ENCODE measurements at places on chromosomes 7 and 10.

GRCh38 chr10:79344502-79345195 is 2.6 kb upstream of the PPIF start:
- H3K4me3 ChIP-seq = no peak overlapping the region
- H3K27ac ChIP-seq = no peak overlapping the region
- peaks cover 20% of the 10 kb centered on the region for H3K4me1 ChIP-seq

DNA sequence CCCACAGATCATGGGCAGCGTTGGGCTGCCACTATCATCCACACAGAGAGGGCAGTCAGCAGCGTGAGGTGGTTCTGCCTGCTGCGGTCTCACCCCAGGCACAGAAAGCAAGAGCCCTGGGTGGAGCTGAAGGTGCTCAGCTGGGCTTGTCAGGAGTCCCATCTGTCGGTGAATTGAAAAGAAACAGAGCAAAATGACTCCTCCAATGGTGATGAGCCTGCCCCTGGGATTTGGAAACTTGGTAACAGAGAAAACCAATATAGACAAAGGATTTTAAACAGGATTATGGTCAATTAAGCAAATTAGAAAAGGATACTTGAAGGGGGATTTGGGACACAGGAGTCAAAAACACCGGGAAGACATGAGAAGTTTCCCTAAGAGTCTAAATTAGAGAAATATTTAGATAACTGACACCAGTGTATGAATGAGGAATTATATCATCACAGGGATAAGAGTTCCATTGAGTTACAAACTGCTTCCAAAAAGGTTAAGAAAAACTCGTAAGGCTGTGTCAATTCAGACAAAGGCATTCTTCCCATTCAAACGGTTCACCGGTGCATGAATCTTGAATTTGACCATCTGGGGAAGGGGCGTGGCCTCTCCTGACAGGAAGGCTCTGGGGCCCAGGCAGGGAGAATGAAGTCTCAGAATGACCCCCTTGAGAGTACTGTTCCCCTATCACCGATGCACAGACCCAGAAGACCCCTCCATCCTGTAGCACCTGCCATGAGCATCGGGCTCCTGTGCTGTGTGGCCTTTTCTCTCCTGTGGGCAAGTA is 70.0 kb upstream of the PRSS58 start:
- H3K27ac ChIP-seq = no peak overlapping the region
- H3K4me3 ChIP-seq = no peak overlapping the region
- no peaks in the 10 kb centered on the region for H3K36me3 ChIP-seq
- no peak for DNase-seq
- no peaks in the 10 kb centered on the region for H3K4me1 ChIP-seq

GRCh38 chr10:76043261-76043660 is 611.8 kb downstream of the LRMDA start:
- no peak overlapping the region for H3K27ac ChIP-seq
- DNase-seq = no peak
- H3K4me1 ChIP-seq = no peaks in the 10 kb centered on the region
- no peaks in the 10 kb centered on the region for H3K36me3 ChIP-seq
- no peaks in the 10 kb centered on the region for H3K27me3 ChIP-seq

DNA sequence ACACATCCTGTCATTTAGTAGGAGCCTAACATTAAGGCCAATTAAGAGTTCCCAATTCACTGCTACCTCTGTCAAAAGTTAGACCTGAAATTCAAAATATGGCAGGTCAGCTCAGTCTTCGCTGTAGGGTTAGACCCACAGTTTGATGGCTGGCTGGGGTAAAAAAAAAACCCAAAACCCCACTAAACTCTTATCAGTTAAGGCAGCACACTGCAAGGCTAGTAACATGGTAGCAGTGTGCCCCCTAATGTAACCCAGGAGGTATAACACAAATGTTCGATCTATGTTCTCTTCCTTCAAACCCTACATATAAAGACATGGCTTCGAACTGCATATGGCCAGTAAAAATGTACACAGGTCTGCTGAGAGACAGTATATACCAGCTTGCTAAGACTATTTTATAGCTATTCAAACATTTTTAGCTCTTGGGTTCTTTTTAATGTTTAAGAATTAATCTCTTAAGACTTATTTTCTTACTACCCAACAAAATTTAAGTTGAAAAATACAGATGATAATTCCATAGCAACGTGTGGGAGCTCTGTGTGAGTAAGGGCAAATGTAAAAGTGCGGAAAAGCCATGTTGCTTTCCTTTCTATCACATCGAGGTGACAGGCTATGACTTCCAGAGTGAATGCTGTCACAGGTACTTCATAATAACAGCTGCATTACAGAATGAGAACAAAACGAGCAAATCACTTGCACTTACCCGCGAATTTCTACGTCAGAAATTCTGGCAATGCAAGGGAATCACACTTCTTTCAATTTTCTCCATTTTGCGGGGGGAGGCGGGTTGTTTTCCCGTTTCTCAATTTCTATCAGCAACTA is 168.4 kb upstream of the IMMP2L start:
- no peak for DNase-seq
- H3K27ac ChIP-seq = no peak overlapping the region
- peaks cover 51% of the 10 kb centered on the region for H3K36me3 ChIP-seq
- H3K4me1 ChIP-seq = peaks cover 3% of the 10 kb centered on the region
- no peaks in the 10 kb centered on the region for H3K27me3 ChIP-seq

DNA sequence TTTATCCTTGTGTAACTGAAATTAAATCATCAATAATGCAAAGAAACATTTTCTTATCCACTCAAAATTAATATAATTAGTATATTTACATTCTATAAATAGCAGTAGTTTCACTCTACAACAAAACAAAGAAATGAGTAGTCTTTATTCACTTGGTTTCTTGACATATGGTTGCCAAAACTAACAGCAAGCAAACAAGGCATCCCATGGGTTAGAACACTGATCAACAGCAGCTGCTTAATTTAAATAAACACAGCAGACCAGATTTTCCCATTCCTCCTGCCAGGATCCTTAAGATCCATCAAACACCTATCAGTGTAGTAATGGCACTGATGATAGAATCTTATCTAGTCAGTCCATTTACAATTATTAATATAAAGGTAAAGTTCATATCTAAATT is 22.1 kb downstream of the NCAPG2 start:
- DNase-seq = no peak
- no peak overlapping the region for H3K27ac ChIP-seq
- H3K36me3 ChIP-seq = peaks cover 3% of the 10 kb centered on the region
- no peaks in the 10 kb centered on the region for H3K4me1 ChIP-seq

DNA sequence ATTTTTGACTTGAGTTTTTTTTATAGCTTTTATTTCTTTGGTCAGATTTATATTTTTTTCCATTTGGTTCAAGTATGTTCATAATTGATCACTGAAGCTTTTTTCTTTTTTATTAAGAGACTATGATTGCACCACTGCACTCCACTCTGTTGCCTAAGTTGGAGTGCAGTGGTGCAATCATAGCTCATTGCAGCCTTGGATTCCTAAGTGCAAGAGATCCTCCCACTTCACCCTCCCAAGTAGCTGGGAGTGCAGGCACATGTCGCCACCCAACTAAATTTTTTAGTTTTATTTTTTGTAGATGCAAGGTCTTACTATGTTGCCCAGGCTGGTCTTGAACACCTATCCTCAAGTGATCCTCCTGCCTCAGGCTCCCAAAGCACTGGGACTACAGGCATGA is 97.7 kb upstream of the KIF5B start:
- H3K4me3 ChIP-seq = no peak overlapping the region
- H3K27ac ChIP-seq = no peak overlapping the region
- no peaks in the 10 kb centered on the region for H3K27me3 ChIP-seq
- DNase-seq = no peak
- H3K36me3 ChIP-seq = no peaks in the 10 kb centered on the region

DNA sequence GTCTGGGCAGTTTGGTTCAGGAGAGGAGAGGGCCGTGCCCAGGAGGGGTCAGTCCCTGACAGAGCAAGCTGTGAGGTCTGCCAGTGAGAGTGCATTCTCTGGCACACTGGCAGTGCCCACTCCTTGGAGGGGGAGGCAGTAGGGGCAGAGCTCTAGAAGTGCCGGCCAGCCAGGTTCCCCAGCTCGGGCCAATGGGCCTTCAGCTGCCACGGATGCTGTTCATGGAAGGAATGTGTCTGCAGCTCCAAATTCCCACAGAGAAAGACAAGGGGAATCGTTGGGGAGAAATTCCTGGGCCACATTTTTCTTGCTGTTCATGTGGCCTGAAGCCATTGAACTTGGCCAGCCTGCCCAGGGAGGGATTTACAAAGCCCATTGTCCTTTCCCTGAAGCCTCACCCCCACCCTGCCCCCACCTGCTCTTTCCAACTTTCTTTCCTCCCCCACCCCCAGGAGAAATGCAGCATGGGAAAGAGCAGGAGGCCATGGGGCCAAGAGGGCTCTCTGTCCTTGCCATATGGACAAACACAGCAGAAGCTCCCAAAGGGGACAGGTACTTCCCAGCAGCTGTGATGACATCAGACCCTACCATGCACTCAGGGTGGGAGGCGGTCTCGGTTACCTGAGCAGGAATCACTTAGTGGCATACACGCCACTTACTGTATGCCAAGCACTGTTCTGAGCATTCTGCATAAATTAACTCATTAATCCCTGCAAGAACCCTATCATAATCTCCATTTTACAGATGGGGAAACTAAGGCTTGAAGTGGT is 70.7 kb downstream of the ARHGAP22 start:
- no peaks in the 10 kb centered on the region for H3K36me3 ChIP-seq
- H3K27me3 ChIP-seq = no peaks in the 10 kb centered on the region
- H3K27ac ChIP-seq = no peak overlapping the region
- no peak overlapping the region for H3K4me3 ChIP-seq

GRCh38 chr7:15199482-15199881 is 296.9 kb upstream of the DGKB start:
- no peaks in the 10 kb centered on the region for H3K27me3 ChIP-seq
- no peak overlapping the region for H3K4me3 ChIP-seq
- H3K36me3 ChIP-seq = no peaks in the 10 kb centered on the region
- no peak for DNase-seq
- H3K4me1 ChIP-seq = no peaks in the 10 kb centered on the region
- no peak overlapping the region for H3K27ac ChIP-seq

DNA sequence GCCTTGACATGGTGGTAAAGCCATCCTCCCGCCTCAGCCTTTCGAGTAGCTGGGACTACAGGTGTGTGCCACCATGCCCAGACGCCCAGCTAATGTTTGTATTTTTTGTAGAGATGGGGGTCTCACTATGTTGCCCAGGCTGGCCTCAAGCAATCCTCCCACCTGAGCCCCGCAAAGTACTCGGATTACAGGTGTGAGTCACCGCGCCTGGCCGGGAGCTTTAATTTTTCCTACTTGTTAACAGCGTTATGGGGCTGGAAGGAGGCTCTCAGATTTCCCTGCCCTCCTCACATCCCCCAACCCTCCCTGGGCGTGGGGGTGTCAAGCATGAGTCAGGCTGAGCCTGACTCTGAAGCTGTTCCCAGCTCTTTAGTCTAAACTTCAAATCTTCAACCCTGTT is 8.3 kb downstream of the ALKBH4 start:
- DNase-seq = no peak
- H3K36me3 ChIP-seq = peaks cover 37% of the 10 kb centered on the region
- H3K4me1 ChIP-seq = peaks cover 5% of the 10 kb centered on the region
- H3K27ac ChIP-seq = no peak overlapping the region

GRCh38 chr10:63628526-63629362 is 107.5 kb downstream of the REEP3 start:
- peaks cover 13% of the 10 kb centered on the region for H3K4me1 ChIP-seq
- peak overlapping the region; percentile 79 for H3K4me3 ChIP-seq
- no peaks in the 10 kb centered on the region for H3K36me3 ChIP-seq
- H3K27me3 ChIP-seq = no peaks in the 10 kb centered on the region
- DNase-seq = peak; percentile 23

Measured in psoas muscle (tissue), 8 donors.